ENCODE measurements at places on chromosomes 3 and 15. TPM values are rescaled to one million over a fixed set of nuclear protein-coding genes. Genes with fewer than 3 reads are reported as not detected.

- no peak for DNase-seq
Measured at GRCh38 chr3:49720855-49721595, 1.5 kb upstream of the AMIGO3 start.

GRCh38 chr15:74428442-74428787, 5.3 kb downstream of the SEMA7A start:
- DNase-seq = no peak

DNA sequence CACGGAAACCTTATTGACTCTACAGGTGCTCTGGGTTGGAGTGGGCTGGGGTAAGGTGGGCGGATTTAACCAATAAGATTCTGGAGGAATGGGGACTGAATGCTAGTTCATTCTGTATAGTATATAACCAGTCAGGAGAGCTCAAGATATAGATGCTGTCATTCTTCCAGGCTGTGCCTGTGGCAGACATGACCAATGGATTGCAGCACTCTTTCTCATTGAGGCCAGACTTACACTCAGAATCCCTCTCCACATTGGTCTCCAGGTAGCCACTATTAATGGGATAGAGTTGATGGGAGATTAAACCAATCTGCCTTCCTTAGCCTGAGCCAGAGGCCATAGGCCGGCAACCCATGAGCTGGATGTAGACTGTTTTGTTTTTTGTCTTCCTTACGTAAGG, 82.8 kb upstream of the MEF2A start:
- no peak for DNase-seq

CALML4 gene
- total RNA-seq = 14.2 TPM

DNA sequence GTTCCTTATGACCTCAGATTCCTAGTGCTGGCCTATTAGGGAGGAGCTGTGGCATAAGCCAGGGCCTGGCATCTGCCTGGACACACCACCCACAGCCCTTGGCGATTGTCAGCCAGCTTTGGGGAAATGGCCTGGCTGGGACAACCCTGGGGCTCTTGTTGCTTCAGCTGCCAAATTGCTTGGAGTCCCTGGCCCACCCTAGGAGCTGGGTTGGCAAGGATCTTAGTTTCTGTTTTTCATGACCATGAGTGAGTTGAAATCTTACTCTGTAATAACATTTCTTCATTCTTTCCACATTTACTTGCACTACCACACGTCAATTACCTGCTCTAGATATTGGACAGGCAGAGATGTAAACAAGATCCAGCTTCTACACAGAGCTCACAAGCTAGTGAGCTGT, 1.9 kb upstream of the MYZAP start:
- no peak for DNase-seq

DNA sequence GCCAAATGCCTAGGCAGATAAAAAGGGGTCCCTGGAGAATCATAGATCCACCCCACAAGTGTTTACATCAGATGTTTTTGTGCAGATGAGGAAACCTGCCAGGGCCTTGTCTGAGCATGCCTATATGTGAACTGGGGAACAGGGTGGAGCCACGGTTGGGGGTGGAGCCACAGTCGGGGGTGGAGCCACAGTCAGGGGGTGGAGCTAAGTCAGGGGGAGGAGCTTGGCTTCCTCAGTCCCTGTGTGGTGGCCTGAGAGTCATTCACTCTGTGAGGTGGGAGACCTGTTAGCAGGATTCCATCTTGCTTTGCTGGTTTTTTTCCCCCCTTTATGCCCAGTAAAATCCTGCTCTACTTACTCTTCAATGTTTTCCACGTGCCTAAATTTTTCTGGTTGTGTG, 57.8 kb upstream of the TGFBR2 start:
- no peak for DNase-seq

GRCh38 chr3:53754325-53754724, 91.9 kb downstream of the CHDH start:
- DNase-seq = no peak

DNA sequence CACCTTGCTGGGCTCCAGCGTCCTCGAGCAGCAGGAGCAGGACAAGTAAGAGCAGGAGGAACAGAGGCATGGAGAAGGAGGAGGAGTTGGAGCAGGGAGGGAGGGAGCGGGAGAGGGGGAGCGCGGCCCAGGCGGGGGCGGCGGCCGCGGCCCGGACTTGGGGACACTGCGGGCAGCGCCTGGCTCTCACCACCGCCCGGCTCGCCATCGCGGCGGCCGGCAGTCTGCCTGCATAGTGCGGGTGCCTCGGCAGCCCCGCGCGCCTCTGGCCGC, 440 bp downstream of the DCBLD2 start:
- DNase-seq = no peak

AP3S2 gene
- 41.7 TPM for total RNA-seq

RBPMS2 gene
- 40.6 TPM for total RNA-seq

DNA sequence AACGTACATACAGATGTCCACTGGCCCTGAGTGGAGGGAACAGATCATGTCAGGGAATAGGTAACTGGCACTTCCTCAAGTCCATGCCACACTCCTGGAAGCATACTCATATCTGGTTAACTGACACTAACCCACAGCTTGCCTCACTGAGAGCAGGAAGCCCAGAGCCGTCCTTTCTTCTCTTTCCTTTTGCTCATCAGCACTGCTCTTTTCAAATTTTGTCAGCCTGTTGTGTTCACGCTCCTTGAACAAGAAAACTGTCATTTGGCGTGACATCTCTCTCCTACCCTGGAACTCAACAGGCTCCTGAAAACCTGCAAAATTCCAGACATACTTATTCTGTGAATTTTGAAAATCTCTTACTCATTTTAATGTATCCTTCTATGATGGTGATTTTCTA, 360.2 kb downstream of the MAGI1 start:
- peak; percentile 47 for DNase-seq

GRCh38 chr15:35208353-35208752, 123.3 kb upstream of the NANOGP8 start:
- DNase-seq = no peak

DNA sequence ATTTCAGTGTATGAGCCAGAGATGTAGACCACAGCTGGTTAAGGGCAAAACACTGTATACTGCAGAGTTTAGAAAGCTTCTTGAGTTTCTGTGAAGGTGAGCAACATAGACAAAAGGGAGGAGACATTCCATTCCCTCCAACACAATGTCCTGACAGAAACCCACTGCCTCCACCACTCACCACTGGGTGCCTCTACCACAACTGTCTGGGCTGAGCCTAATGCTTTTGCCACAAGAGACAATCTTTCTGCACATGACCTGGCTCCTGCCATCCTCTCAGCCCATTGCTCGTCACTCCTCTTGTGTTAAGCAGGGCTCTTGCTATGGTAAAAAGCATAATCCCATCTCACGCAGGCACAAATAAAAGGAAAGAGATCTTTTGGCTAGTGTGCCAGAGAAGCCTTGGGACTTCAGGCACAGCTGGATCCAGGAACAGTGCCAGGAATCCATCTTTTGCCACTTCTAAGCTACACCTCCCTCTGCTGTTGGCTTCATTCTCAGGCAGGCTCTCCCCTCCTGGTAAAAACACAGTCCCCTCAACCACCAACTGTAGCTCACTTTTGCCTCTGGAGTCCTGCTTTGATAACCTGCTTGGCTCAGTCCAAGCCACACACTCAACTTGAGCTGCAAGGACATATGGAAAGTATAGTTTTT, 140.6 kb upstream of the PRR20G start:
- no peak for DNase-seq

GRCh38 chr3:108209579-108209978, 12.6 kb downstream of the IFT57 start:
- DNase-seq = no peak

CLDN11 gene
- total RNA-seq = 3.0 TPM

DNA sequence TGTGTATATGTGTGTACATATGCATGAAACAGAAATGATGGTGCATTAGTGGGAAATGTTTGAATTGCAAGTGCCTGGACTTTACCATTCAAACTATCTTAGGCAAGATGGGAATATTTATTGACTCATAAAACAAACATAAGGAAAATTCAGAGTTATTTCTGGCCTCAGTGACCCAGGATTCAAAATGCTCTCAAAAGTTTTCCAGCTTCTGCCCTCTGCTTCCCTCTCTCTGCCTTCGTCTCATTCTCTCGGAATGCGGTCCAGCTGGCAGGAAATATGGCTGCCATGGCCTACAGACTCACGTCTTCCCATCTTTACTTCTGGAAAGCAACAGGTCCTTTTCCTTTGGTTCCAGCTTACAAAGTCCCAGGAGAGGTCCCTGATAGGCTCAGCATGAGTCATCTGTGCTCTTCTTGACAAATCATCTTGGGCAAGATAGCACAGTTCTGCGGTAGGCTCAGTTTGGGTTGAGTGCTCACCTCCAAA, 8.7 kb upstream of the ZNF774 start:
- DNase-seq = no peak

- DNase-seq = no peak
Measured at GRCh38 chr3:8246070-8246469, 255.6 kb upstream of the LMCD1 start.

DNA sequence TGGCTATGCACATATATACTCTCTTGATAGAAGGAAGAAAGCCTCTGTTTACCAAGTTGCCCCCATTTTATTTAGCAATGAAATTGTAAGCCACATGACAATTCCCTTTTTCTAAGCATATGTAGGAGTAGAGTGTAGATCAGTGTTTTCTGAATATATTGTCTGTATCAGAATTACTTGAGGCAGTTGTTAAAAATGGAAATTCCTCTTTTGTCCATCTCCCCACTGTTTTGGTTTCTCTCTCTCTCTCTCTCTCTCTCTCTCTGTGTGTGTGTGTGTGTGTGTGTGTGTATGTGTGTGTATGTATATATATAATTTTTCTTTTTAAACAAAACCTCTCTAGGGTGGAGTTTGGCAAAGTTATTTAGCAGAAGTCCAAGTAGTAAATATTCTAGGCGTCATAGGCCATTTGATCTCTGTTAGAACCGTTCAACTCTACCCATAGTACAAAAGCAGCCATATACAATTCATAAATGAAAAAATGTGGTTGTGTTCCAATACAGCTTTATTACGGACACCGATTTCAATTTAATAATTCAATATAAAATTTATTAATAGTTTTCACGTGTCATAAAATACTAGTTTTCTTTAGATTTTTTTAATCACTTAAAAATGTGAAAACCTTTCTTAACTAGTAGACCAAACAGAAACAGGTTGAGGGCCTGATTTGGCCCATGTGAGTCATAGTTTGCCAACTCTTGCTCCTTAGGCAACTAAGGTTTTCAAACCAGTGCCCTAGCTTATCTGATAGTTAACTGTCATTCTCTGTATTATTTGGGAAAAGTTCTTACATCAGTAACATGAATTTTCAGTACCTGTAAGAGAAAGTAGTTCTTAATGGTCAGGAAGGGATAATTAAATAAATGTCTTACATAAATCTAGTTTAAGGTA, 39.8 kb downstream of the UBE2E1 start:
- no peak for DNase-seq

DNA sequence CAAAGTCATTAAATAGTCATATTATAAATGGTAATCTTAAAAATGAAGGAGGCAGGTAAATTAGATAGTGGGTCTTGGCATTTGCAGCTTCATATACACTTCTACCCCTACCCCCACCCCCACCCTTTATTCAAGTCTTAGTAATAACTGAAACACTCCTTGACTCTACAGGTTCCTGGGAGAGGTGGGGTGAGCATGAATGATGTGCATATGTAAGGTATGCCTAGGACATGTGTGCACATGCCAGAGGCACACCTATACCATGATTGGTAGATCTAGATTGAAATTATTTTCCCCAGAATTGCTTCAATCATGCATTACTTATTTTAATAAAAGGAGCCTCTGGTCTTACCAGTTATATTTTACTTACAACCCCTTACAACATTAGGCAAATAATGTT, 40.1 kb upstream of the PDCD6IP start:
- no peak for DNase-seq

FBXO40 gene
- total RNA-seq = not detected

- no peak for DNase-seq
Measured at GRCh38 chr3:188635258-188636042, 481.5 kb downstream of the LPP start.

MYO5C gene
- 12.4 TPM for total RNA-seq

SNRPN gene
- total RNA-seq = 107 TPM

DNA sequence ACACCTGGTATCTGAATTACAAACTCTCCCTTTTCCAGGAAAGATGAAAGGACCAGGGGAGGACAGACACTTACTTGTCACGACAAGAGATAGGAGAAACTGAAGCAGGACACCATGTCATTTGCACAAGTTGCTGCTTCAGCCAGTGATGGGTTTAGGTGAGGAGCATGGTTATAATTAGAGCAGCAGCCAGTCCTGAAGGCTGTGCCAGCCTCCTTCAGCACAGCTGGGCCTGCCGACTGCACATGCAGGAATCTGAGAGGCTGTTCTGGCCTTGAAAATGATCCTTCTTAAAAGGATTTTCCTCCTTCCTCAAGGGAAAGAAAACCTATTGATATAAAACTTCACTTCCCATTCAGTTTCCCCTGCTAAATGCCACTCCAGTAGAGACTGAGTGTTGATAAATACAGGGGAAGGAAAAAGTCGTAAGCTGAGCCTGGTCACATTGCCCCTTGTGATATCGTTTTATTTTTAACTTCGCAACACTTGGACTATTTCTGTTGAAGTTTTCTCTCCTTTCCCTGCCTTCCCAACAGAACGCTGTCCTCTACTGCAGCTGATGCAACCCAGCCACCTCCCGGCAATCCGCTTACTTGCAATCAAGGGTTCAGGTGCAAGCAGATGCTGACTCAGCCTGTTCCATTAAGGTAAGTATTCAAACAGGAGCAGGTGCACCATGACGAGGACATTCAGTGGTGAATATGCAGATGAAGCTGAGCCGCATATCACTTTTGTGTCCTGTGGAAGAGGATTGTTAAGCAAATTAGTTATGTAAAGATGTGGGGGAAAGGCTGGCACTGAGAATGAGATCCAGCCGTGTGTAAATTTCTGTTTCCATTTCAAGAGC, at the start of gene FBXO40:
Gene FBXO40, plus strand, starts transcription at position 524 of the 847 bp plus-strand sequence. CDS start 27,197 bp downstream, outside the sequence.
- DNase-seq = no peak

- DNase-seq = no peak
Measured at GRCh38 chr15:100115711-100116090, 226.1 kb downstream of the ADAMTS17 start.

DNA sequence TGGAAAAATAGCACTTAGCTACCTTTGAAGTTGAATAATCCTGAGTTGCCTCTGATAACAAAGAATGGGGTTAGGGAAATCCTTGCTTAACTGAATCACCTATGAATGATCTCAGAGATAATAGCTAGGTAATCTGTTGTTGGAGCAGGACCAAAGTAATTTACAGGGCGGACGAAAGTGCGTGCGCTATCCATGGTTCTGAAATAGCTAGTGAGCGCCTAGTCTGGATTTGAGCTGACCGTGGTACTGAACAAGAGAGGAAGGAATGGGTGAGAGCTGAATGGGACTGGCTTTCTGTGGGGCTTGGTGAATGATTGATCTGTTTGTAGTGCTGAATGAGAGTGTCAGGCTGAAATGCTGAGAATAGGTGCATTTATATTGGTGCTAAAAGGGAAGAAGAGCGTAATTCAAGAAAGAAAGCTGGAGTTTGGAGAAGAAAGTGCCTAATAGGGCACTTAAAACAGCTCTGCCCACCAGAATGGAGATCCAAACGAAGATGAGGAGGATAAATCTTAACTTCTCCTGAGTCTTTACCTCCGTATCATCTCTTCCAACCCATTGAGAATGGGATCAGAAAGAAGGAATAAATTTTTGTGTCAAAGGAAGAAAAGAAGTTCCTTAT, 10.1 kb downstream of the SCN10A start:
- no peak for DNase-seq

IGSF10 gene
- total RNA-seq = 0.83 TPM

GRCh38 chr3:106826791-106827311, 550.4 kb upstream of the CCDC54 start:
- no peak for DNase-seq

GRCh38 chr3:94069194-94069813, 6.4 kb downstream of the NSUN3 start:
- DNase-seq = no peak

BLM gene
- total RNA-seq = 0.80 TPM

CA12 gene
- 8.7 TPM for total RNA-seq

PLA2G4E gene
- not detected for total RNA-seq

CCR8 gene
- not detected for total RNA-seq
